ENCODE measurements at places on chromosomes 1 and 21. TPM values are rescaled to one million over a fixed set of nuclear protein-coding genes. Genes with fewer than 3 reads are reported as not detected.

The KCNJ10 gene
- polyA plus RNA-seq, result 1.0 TPM

DNA sequence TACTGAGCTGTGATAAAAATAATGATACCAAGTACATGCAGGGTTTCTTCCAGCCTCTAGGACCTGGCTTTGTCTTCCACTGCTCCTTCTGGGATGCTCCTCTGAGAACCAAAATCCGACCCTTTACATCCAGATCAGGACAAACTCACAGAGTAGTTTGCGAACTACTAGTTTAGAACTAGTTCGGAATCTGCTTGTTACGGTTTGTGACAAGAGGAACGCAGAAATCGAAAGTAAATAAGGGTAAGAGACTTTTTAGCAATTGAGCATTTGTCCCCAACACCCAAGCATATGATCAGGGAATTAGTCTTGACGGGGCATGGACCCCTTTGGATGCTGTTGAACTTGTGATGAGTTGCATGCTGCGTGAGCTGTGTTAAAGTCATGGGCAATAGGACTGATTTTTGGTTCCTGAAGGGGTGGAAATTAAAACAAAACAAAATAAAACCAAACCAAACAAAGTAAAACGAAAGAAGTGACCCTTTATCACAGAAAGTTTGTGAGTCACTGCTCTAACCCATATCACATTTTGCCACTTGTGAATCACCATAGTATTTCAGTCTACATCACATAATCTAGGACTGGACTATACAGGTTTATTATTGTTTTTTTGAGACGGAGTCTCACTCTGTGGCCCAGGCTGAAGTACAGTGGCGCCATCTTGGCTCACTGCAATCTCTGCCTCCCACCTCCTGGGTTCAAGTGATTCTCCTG is 35.7 kb upstream of the ERRFI1 start:
- no peak for DNase-seq

DNA sequence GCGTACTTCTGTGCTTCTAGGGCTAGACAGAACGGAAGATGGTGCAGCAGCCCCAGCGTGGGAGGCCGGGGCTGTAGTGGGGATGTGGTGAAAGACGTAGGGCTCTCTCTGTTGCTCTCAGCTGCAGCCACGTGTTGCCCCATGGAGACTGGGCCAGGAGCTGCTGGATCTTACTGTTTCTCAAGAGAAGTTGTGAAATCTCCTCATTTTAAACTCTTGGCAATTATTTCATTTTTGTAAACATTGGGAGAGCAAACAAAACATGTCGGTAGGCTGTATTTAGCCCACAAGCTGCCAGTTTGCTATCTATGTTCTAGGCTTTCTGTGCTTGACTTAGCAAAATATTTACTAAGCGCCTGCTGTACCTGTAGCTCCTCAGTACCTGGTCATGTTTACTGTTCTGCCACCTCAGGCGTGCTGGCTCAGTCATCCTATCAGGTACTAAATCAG is 15.9 kb upstream of the ELOA start:
- DNase-seq, result no peak

DNA sequence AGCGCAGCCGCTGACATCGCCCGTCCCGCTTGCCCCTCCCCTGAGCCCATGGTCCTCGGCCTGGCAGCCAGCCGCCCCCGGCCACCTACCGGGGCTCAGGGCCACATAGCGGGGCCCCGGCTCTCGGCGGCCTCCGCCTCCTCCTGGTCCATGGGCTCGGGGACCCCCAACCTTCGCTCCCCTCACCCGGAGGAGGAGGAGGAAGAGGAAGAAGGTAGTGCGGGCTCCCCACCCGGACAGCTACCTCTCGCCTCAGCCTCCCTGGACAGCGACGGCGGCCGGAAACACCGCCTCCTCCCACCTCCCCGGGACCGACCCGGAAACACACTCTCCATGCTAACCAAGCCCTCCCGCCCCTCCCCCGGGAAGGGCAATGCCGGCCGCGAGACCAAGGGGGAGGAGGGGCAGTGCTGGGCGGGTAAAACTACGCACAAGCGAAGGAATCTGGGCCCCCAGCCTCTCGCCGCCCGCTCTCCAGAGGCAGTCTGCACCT is at the start of gene KIAA0319L:
TSS of gene KIAA0319L (minus strand) at position 286 of the 493 bp plus-strand sequence. CDS start 2,912 bp downstream, outside the sequence.
- no peak for DNase-seq

DNA sequence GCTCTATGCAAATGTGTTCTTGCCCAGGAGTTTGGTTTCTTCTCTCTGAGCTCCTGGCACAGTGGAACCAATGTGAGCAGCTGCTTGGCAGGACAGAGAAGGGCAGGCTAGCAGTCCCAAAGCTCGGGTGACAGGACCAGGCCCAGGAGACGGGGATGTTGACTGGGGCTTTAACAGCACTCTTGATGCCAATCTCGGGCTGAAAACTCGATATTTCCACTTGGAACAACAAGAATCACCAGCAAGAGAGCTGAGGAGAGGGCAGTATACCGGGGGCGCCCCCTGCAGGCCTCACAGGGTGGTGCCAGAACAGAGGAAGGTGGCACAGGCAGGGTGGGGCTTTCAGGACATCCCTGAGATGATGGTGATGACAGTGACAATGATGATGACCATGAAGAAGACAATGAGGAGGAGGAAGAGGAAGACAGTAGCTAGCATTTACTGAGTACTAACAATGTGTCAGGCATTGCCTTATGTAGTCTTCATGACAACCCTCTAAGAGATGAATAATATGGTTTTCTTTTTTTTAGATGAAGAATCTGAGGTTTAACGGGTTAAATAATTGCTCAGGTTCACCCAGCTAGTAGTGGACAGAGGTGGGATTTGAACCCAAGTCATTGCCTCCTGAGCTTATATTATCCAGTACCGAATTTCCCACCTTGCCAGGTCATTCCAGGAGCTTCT is 2.7 kb upstream of the KCNJ9 start:
- DNase-seq, result no peak

GRCh38 chr1:184299406-184299790 is 87.4 kb upstream of the C1orf21 start:
- DNase-seq, result no peak

The REN gene
- polyA plus RNA-seq, result 53.0 TPM

GRCh38 chr1:2052054-2052679 is 2.0 kb downstream of the PRKCZ start:
- DNase-seq, result no peak

GRCh38 chr1:208156310-208156709 is 87.9 kb downstream of the PLXNA2 start:
- DNase-seq, result no peak

- no peak for DNase-seq
Measured at GRCh38 chr1:116457946-116458604, 85.0 kb downstream of the ATP1A1 start.

GRCh38 chr21:39105836-39106235 is 77.4 kb downstream of the PSMG1 start:
- no peak for DNase-seq

GRCh38 chr1:198295225-198295624 is 138.4 kb downstream of the NEK7 start:
- DNase-seq, result no peak

GRCh38 chr1:110050602-110051261 is 16.3 kb downstream of the STRIP1 start:
- no peak for DNase-seq

The DFFB gene
- 11.2 TPM for polyA plus RNA-seq

- DNase-seq, result no peak
Measured at GRCh38 chr1:32471695-32472362, 7.0 kb downstream of the ZBTB8B start.

DNA sequence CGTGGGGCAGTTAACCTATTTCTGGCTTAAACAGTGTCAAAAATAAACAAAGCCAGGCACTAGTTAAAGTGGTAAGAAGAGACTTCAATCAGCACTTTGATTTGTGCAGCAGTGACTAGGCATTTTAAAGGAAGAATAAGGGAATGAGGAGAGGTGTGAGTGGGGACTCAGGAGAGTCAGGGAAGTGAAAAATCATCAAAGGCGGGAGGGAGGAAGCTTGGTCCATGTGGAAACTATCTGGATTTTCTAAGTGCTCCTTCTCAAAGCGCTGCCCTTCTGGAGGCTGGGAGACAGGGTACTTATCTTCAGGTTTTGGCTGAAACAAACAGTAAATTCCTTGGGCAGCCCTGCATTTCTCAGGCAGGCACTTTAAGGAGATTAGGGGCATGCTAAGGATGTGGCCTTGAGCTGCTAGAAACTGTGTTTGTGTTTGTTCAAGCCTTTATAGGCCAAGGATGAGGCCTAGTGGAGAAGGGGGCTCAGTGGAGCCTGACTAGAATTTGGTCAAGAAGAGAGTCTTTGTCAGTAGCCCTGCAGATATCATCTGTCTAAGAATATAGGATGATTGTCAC is 486.5 kb downstream of the SIPA1L2 start:
- no peak for DNase-seq

- no peak for DNase-seq
Measured at GRCh38 chr1:156221986-156222692, 9.3 kb downstream of the PMF1 start.

DNA sequence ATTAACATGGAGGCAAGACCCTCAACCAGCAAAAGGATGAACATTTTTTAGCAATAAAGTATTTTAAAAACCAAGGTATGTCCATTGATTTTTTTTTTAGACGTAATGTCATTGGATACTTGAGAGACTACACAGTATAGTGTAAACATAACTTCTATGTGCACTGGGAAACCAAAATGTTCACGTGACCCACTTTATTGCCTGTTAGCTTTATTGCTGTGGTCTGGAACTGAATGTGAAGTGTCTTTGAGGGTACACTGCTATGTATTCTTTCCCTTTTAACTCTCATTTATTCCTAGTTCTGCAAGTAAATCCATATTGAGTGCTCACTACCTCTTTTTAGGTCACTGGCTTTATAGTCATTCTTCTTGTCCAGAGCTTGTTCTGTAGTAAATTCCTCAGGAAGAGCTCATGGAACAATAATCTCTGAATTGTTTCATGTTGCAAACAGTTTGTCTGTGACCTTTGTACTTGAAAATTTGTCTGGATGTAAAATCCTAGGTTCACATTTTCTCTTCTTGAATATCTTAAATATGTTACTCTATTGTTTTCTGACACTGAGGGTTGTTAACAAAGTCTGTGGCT is 20.6 kb downstream of the ABCD3 start:
- DNase-seq, result no peak

DNA sequence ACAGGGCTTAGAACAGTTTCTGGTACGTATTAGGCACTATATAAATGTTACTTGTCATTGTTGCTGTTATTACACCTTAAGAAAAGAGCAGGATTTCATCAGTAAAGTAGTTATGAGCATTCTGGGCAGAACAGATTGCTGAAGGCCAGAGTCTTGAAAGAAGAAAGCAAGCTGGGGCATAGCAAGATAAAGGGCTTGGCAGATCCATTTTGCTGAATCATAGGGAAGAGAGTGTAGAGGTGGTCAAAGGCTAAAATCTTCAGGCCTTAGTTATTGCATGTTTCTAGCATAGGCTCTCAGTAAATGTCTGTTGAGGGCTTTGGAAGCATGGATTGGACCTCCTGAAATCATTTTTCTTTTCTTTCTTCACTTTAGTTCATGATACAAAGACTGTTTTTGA is 67.5 kb downstream of the PLA2G4A start:
- DNase-seq, result no peak

The PDE9A gene
- 41.0 TPM for polyA plus RNA-seq

The KRTAP19-3 gene
- not detected for polyA plus RNA-seq

DNA sequence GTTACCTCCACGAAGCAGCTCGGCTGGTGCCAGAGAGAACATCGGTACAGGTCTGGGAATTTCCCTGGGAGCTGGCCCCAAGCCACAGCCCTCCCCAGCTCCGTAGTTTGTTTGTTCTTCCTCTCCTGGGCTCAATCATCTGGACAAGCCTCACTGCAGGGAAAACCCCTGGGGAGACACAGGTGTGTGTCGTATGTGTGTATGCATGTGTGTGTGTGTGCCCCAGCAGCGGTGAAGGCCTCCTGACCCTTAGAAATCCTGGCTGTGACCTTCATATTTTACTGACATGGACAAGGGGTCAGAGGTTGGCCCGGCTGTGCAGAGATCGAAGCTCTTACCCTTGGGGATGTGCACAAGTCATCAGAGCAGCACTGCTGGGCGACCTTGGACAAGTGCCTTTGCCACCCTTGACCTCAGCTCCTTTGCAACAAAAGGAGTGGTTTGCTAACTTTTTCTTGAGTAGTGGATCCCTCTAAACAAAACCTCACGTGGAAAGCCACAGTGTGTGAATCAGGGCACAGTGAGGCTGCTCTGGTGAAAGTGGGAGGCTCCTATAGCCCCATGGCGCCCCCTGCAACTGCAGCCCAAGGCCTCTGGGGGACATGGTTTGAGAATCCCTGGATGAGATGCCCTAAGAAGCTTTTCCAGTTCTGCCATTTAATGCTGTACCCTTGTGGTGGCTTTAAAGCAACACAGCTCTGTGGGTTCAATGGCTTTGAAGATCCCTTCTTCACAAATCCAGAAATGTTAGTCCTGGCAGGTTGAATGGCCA is 12.3 kb upstream of the IL22RA1 start:
- no peak for DNase-seq

The DENND4B gene
- 26.0 TPM for polyA plus RNA-seq

GRCh38 chr1:211174375-211174774 is 40.4 kb upstream of the KCNH1 start:
- DNase-seq, result no peak

The ARPC5 gene
- polyA plus RNA-seq, result 230 TPM

The MSH4 gene
- polyA plus RNA-seq, result 0.37 TPM

DNA sequence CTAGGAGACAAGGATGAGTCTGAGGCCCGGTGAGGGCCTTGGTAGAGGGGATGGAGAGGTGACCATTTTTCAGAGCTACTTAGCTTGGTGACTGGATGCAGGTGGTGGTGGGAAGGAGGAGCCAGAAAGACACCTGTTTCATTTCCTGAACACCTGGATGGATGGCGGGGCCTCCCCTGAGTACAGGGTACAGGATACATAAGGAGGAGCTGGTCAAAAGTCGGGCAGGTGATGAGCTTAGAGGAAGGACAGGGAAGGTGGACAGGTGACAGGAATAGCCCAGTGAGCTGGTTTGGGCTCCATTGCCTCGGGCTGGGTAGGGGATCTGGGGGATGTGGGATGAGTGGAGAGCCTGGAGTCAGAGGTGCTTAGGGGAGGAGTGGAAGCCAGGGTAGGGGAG is 6.3 kb downstream of the FAAH start:
- DNase-seq, result no peak

DNA sequence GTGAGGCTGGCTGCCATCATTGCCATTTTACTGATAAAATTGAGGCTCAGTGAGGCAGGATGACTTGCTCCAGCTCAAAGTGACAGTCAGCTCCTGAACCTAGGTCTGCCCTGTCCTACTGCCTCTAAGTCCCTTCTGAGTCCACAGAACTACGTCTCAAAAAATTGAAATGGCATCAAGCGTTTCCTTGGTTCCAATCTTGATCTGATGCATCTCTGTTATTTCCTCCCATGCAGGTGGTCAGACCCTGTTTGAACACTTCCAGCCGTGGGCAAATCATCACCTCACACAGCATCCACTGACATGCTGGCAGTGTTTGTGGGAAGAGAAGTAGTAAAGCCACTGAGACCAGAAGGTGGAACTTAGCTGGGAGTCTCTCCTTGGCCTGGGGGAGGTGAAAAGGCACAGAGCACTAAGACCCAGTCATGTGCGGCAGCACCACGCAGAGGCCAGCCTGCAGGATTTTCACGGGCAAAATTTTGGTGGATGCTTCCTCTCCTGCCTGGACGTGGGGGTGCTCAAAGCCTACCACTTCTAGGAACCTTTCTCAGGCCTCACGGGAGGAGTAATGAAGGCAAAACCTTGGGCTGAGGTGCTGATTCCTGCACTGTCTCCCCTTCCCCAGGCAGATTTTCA is 7.8 kb upstream of the CPLANE2 start:
- DNase-seq, result no peak

Measured in left renal pelvis (tissue), 4 donors.